ENCODE measurements at places on chromosomes 5 and 9. TPM values are rescaled to one million over a fixed set of nuclear protein-coding genes. Genes with fewer than 3 reads are reported as not detected.

DNA sequence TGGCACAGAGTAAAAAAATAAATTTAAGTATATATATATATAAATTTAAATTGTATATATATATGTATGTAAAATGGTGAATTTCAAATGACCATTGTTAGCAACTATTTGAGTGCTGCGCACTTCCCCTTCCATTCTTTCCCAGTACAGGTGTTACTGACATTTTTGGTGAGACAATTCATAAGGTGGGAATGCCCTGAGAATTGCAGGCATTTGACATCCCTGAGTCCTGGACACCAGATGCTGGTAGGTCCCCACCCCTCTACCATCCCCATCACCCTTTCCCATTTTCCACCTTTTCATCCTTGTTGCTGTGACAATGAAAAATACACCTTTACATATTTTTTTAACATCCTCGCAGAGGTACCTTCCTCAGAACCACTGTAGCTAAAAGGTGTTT is 91.6 kb downstream of the SLC1A3 start:
- no peak for DNase-seq

- DNase-seq, result peak; percentile 4
Measured at GRCh38 chr5:146706321-146706972, 172.1 kb downstream of the PPP2R2B start.

DNA sequence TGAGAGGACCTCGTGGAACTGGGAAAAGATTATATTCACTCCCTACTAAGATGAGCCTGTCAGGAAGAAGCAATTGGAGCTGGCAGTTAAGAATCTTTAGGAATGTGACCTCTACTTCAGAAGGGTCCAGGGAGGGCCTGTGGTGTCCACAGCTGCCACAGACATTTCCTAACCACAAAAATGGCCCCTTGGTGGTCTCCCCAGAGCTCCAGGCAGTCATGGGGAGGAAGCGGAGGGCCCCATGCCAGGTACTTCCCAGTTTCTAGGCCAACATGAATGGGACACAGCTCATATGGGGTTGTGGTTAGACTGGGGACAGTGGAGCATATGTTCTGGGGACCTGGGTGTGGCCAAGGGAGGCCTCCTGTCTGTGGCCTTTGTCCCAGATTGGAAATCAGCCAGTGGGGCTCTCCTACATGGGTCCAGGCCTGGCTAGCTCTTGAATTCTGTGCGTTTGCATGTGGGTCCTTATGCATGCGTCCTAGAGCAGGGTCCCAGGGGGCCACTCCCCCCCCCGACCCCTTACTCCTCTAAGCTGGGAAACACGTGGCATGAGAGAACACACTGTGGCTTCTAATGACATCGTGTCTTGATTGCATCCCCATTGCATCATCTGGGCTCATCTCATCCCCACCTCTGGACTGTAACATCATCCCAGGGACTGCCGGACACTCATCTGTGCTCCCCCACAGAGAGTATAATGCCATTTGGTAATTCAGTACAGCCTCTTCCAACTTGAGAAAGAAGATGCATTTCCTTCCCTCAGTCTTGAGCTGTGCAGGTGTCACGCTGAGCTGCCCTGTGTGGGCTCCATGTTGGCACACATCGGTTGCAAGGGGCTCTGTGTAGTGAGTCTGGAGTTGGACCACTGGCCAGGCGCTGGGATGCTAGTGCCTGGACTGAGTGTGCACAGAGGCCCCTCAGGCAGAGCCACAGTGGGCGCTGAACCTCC is 31.3 kb downstream of the IRF1 start:
- peak; percentile 27 for DNase-seq

DNA sequence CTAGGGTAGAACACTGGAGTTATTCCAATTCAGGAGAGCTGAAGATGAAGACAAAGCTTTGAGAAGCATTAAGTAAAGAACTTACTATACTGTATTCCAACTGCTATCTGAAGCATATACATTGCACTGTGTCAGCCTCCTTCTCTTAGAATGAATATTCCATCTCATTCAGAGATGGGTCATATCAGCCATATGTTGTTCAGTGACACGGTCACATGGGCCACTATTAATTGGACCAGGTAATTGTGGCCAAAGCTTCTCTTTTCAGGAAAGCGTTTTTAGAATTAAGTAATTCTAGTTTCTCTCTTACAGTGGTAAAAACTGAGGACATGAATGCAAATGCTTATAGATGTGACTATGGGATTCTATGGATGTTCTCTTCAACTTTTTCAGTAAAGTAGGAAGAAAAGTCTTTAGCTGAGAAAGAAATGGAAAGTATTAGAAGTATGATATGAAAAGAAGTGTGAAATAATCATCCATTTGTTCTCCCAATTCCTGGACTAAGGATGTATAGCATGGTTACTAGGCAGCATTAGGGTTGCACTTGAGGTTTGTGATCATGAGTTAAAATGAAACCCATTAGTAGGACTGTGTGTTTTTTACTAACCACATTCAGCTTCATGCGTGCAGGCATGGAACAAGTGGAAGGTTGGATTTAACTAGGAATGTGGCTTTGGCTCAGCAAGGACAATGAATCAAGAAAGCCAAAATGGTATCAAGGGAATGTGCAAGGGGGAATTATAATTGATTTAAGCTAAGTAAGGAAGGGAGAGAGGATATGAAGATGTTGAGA is 40.9 kb downstream of the CETN3 start:
- no peak for DNase-seq

- no peak for DNase-seq
Measured at GRCh38 chr9:79477241-79477840, 94.4 kb upstream of the TLE4 start.

- DNase-seq, result no peak
Measured at GRCh38 chr5:115600766-115601165, 1.5 kb downstream of the TICAM2 start.

Gene RLN2
- total RNA-seq, result not detected

DNA sequence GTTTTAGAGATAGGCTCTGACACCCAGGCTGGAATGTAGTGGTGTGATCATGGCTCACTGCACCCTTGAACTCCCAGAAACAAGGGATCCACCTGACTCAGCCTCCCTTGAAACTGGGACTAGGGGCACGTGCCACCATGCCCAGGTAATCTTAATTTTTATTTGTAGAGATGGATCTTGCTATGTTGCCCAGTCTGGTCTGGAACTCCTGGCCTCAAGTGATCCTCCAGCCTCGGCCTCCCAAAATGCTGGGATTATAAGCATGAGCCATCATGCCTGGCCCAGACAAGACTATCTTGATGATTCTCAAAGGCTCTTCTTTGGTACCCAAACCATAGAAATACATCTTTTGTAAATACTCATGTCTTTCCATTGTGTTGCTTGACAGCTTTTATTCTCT is 10.8 kb downstream of the OSMR start:
- DNase-seq, result no peak

GRCh38 chr5:151571270-151572173 is 19.6 kb downstream of the FAT2 start:
- DNase-seq, result no peak

Gene EQTN
- 0.18 TPM for total RNA-seq

Gene GDA
- 34.1 TPM for total RNA-seq

GRCh38 chr5:170338933-170339779 is 41.6 kb upstream of the LCP2 start:
- peak; percentile 3 for DNase-seq

GRCh38 chr9:125538092-125538473 is 168.9 kb downstream of the MAPKAP1 start:
- peak; percentile 93 for DNase-seq
